RPMI7951 (cell line): ENCODE measurements at places on chromosomes 6 and 20. TPM values are rescaled to one million over a fixed set of nuclear protein-coding genes. Genes with fewer than 3 reads are reported as not detected.

The OPN5 gene
- not detected in 2 replicates for total RNA-seq

The GUCA1A gene
- total RNA-seq: not detected in 2 replicates

The PDE7B gene
- 4.5 and 4.9 TPM in 2 replicates for total RNA-seq

The GGTLC1 gene
- not detected in 2 replicates for total RNA-seq

DNA sequence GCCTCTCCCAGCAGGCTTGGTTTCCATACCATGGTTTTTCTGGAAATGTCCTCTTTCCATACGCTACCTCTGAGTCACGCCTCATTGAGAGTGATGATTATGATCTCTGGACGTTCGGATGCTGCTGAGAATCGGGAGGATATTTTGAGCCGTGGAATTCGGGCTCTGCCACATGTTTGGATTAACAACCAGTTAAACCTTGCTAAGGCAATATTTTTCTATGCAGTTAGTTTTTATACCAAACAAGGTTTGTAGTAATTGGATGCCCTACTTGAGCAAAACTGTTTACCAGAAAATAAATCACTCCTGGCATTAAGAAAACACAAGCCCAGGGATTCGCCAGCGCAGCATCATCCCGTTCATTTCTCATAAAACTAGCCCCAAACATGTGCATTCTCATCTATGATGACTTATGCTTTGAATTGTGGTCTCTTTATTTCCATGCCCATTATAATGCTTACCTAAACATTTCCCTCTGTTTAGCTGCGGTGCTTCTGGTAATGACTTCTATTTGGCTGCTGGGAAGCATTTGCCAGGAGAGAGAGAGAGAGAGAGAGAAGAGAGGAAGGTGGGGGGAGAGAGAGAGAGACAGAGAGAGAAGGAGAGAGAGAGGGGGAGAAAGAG, 198.9 kb downstream of the CLIC5 start:
- DNase-seq: no peak

DNA sequence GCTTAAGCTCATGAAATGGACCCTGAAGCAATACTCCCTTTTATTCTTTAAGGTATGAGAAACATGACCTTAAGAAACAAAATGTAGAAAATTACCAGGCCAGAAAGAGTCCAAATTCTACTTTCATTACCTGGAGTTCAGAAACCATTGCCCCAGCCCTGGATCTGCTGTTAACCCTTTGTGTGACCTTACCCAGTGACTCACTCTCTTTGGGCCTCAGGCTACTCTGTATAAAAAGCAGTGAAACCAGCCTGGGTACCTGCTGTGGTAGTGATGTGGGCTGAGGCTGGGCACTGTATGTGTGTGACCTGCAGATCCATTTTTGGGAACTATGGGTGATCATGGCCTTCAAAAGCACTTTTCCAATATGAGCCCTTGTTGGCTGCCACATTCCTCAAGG, 47.2 kb downstream of the SLC9A8 start:
- DNase-seq: peak; percentile 53

GRCh38 chr20:40499391-40499790, 189.6 kb downstream of the MAFB start:
- no peak for DNase-seq

DNA sequence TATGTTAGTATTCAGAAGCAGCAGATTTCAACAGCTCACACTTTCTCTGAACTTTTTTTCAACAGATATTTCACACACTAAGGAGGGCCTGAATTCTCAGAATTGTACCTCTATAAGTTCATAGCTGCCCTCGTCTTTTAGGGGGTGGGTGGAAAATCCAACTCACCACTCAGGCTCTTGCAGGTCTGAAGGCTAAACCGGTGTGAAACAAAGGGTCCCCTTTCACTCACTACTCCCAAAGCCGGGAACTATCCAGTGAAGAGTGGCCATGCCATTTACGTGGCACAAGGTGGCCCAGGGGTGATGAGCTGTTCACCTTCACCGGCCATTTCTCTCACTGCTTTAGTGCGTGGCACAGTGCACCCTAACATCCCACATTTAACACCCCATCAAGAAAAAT, 24.2 kb downstream of the TBC1D7 start:
- DNase-seq: no peak

DNA sequence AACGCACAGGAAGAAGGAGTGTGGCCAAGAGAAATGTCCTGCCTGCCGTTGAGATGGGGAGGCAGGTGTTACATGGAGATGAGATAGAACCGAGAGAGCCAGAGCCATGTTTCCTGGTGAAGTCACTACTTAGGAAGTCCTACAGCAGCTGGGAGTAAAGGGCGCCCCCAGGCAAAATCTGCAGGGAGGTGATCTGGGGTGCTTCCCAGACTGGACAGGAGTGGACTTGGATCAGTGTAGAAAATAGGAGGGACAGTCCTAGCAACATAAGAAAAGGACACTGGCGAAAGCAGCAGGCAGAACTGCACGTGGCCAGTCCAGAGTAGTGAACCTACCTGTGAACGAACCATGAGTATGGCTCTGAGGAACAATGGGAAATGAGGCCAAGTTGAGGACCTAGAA, 85.3 kb downstream of the CD164 start:
- peak; percentile 50 for DNase-seq

DNA sequence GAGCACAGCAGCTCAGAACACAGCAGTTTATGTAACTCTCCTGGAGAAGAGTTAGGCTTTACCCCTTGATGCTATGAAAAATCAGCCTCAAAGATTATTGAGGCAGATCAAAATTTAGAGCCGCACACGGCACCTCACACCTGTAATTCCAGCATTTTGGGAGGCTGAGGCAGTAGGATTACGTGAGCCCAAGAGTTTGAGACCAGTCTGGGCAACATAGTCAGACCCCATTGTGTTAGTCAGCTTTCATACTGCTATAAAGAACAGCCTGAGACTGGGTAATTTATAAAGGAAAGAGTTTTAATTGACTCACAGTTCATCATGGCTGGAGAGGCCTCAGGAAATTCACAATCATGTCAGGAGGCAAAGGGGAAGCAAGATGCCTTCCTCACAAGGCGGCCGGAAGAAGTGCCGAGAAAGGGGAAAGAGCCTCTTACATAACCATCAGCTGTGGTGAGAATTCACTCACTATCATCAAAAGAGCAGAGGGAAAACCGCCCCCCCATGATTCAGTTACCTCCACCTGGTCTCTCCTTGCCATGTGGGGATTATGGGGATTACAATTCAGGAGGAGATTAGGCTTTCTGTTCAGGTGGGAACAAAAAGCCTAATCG, 87.7 kb downstream of the SGK1 start:
- no peak for DNase-seq
